Neural crest cell (in vitro differentiated cells): ENCODE measurements at places on chromosomes 1 and 21.

DNA sequence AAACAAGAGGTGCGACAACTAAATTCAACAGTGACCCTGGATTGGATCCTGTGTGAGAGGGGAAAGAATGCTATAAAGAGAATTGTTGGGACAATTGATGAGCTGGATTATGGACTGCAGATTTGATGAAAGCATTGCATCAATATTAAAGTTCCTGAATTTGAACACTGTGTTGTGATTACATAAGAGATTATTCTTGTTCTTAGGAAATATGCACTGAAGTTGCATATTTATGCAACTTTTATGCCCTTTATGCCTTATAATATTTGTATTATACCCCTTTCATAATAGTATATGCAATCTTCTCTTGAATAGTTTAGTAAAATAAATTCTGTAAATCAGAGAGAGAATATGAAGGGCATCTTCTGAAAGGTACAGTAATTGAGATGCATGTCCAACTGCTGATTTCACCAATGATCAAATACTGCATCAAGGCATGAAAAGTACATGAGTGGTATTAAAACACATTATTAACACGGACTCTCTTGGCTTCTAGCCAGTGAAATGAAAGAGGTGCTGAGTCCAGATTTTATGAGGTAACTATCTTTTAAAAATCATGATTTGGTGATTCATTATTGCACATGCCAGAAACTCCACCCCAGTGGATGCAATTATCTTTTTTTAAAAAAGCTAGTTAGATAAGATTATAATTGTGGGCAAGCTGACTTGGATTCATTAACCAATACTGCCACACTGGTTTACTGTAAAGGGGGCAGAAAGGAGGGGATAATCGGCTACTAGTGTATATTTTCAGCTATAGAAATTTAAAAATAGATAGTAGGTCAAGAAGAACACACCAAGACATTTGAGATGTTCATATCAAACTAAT is 19.9 kb upstream of the LPAR3 start:
- DNase-seq = no peak

- DNase-seq = no peak
Observed at GRCh38 chr1:93556291-93556690, 108.4 kb downstream of the FNBP1L start.

- no peak for DNase-seq
Observed at GRCh38 chr1:6202256-6202655, 2.9 kb upstream of the RPL22 start.

DNA sequence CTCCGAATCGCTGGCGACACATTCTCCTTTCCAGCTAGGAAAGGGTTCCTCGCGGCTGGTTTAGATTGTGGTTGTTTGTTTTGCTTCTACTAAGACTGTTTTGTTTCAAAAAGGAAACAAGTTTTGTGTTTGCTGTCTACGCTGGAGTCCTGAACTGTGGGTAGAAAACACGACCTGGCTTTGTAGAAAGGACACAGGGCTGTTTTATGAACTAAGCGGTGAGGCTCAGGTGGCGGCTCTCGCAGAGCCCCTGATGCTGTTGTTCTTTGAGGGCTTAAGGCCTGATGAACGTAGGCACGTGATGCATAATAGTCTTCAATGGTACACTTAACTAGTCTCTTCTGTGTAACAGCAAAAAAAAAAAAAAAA is 27.0 kb upstream of the FHAD1 start:
- DNase-seq = no peak

GRCh38 chr1:171530676-171531075 is 45.3 kb downstream of the PRRC2C start:
- no peak for DNase-seq

DNA sequence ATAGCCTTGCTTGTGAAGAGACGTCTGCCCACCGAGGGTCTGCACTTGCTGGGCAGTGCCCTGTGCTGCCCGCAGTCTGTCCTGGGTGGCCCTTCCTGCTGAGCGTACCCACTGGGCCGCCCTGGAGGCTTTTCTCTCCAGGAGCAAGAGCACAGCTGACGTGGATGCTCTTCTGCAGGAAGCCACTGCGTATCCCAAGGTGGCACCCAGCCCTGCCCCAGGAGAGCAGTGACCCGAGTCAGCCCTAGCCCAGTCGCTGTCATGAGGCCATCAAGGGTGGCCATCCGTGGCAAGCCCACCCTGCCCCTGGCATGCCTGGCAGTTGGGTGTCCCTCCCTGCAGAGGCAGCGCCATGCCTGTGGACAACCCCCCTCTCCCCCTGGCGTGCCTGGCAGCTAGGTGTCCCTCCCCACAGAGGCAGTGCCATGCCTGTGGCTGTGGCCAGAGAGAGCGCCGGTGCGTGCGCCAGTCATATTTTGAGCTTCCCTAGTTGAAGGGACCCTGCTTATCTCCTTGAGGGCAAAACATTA is 51.3 kb upstream of the COL6A1 start:
- DNase-seq = no peak
